ENCODE measurements at places on chromosomes 6 and 20.

- DNase-seq: no peak
These were observed 557.3 kb upstream of the CITED2 start for GRCh38 chr6:139931747-139932146.

- DNase-seq: no peak
These were observed 98.8 kb upstream of the NRN1 start for GRCh38 chr6:6105472-6106036.

GRCh38 chr6:99282479-99283062 is 66.9 kb downstream of the FAXC start:
- DNase-seq: no peak

DNA sequence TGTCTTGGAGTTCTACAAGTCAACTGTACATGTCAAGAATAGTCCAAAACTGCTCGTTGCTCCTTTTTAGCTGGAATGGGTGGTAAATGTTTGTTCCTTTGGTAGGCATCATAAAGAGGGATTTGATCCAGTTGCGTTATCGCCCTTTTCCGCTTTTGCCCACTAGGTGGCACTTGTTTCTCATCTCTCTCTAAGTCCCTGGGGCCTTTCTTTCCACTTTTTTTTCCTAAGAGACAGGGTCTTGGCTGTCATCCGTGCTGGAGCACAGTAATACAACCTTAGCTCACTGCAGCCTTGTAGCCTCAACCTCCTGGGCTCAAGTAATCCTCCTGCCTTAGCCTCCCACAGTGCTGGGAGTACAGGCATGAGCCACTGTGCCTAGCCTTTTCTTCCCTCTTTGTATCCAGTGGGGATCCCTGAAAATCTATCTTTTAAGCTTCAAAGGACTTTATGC is 20.7 kb downstream of the GTPBP2 start:
- peak; percentile 67 for DNase-seq

- DNase-seq: no peak
These were observed 557.9 kb upstream of the ID4 start for GRCh38 chr6:19279273-19279684.

- no peak for DNase-seq
These were observed 636.1 kb downstream of the KIF16B start for GRCh38 chr20:15937179-15937578.

DNA sequence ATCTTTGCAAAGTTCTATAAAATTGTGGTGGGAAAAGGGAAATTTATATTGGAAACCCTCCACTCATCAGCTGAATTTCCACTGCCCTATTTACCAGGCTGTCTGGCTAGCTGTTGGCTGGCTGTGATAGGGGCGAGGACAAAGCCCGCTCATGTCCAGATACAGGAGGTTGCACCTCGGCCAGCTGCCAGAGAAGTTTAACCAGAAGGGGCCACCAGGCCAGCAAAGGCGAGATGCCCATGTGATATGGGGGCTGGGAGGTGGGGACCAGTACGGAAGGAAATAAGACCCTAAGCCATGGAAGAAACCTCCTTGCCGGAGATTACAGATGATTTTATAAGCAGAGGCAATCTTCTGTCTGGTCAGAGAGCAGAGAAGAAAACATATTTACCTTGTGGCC is 143.8 kb downstream of the FNDC1 start:
- no peak for DNase-seq

DNA sequence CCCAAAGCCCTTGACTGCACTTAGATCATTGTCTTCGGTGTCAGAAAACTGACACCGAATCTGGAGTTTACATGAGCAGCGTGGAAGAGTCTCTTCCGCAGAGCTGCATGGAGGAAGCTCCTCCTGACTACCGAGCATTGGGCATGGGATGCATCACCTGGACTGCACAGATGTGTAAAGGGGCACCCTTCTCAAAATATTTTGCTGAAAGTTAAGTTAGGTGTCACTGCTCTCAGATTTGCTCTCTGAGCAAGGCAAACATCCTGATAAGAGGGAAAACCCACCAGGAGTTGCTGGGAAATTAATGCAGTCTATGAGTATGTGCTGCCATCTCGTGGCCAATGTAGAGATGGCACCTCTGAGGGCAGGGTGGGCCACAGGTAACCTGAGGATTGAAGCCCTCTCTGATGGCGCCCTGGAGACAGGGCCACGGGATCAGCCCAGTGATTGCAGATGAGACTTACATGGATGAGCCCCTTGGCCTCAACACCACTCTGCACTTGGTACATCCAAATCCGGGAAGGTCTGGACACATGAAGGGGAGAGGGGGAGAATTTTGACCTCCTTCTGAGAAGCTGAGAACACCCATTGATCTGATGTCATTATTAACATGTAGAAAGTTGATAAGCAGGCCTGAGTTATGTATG is 129.9 kb downstream of the LPA start:
- peak; percentile 35 for DNase-seq

- no peak for DNase-seq
These were observed 2.3 kb upstream of the RAMACL start for GRCh38 chr6:166588691-166589336.

GRCh38 chr6:147643341-147644200 is 135.1 kb downstream of the SAMD5 start:
- DNase-seq: no peak

DNA sequence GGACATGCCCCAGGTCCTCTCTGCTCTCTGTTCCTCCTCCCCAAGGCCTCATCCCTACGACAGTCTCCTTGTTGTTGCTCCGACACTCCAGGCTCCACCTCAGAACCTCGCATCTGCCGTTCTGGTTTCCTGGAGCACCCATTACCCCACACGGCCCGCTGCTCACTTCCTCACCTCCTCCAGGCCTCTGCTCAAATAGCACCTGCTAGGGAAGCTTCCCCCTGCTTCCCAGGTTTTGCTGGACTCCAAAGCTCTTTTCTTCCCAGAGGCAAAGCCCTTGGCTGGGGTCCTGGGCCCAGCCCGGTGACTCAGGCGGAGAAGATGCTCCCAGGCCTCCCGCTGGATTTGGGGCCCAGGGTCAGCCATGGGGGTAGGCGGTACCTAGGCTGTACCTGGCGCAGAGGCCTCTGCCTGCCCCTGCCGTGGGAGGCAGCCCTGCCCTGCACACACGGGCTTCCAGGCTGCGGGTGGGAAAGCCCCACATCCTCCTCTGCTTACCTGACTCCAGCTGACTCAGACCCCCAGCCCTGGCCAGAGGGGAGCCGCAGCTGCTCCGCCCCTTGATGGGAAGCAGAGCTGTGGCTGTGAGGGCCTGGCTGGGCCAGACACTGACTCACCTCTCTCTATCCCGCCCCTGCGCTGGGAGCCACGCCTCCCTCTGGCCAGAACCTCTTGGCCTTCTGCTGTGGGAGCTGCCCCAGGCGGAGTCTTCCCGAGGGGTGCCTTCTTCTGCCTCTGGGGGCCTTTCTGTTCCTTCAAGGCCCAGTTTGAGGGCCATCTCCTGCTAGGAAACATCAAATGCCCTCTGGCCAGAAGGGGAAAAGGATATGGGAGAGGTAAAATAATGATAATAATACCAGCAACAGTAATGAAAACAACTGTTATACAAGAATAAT is 130.5 kb downstream of the CEBPB start:
- no peak for DNase-seq

DNA sequence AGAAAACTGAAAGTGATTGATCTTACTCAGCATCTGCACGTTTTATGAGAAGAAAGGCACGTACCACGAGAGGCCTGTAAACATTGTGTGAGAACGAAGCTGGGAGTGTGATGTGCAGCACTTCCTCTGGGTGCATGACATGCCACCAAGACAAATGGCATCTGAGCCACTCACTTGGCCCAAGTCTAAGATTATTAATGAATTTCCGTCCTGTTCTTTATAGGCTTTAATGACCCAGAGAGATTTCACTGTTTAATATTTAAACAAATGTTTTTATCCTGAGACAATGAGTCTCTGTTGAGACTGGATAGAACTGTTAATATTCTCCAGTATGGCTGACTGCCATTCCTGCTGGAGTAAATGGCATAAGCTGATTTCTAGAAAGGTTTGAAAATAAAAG is 172.6 kb upstream of the PHACTR1 start:
- no peak for DNase-seq

- DNase-seq: peak; percentile 54
These were observed 36.7 kb downstream of the LRFN2 start for GRCh38 chr6:40550202-40551101.

- DNase-seq: peak; percentile 70
These were observed 22.7 kb upstream of the TMEM181 start for GRCh38 chr6:158536891-158537798.

- no peak for DNase-seq
These were observed 13.6 kb downstream of the KCNK5 start for GRCh38 chr6:39215640-39216158.

GRCh38 chr20:49480236-49480635 is 2.2 kb downstream of the KCNB1 start:
- DNase-seq: no peak

GRCh38 chr6:168055696-168056489 is 23.1 kb downstream of the FRMD1 start:
- no peak for DNase-seq

- no peak for DNase-seq
These were observed 36.5 kb downstream of the SNX14 start for GRCh38 chr6:85556992-85557668.

DNA sequence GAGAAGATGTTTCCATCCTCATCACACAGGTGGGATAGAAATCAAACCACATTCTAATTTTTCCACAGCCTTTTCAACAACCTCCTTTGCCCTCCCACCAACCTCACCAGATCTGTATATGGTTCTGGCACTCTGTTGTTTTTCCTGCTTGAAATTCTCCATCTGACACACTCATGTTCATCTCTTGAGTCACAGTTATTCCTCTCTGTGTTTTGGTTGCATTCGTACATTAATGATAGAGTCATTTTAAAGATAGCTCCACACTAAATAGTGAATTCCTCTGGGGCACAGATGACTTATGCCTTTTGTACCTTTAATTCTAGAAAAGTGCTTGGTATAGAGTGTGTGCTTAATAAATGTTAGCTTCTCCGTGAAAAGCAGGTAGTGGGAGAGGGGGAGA is 1.4 kb upstream of the GCLC start:
- DNase-seq: no peak

DNA sequence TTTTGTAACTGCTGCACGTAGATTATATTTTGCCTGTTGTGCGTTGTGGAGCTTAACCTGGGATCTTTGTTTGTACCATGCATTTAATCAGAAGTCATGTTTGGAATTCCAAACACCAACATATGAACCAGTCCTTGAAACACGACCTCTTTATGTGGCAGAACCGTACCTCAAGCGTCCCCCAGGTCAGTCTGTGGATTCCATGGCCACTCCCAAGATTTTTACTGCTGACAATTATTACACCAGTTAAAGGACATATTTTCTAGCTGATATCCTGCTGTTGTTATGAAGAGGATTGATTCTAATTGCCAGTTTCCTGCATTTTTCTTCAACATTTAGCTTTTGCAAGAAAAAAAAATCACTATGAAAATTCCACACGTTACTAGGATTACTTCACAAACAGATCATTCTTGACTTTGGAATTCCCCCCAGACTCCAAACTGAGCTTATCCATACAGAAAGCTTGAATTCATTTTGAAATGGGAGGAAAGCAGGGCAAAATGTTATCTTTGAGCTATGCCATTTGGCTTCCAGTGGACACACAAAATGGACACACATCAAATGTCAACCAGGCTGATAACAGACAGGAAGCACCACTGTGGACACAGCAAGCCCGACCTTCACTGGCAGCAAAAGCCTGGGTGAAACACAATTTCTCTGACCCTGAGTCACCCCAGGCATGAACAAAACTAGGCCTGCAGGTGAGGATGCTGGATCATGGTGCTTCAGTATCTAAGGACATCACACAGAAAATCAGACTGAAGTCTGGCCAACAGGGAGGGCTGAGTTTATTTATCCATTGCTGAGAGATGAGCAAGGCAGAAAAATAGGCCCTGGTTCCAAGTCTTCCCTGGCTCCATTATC is 542.9 kb upstream of the JAG1 start:
- no peak for DNase-seq

- DNase-seq: no peak
These were observed 13.2 kb upstream of the FUT9 start for GRCh38 chr6:96002576-96002910.

- DNase-seq: no peak
These were observed 1.6 kb upstream of the DSN1 start for GRCh38 chr20:36775196-36775595.

- DNase-seq: peak; percentile 92
These were observed 29.1 kb upstream of the SERPINB9 start for GRCh38 chr6:2931970-2932748.

GRCh38 chr20:43536817-43537440 is 21.9 kb upstream of the SGK2 start:
- DNase-seq: no peak

DNA sequence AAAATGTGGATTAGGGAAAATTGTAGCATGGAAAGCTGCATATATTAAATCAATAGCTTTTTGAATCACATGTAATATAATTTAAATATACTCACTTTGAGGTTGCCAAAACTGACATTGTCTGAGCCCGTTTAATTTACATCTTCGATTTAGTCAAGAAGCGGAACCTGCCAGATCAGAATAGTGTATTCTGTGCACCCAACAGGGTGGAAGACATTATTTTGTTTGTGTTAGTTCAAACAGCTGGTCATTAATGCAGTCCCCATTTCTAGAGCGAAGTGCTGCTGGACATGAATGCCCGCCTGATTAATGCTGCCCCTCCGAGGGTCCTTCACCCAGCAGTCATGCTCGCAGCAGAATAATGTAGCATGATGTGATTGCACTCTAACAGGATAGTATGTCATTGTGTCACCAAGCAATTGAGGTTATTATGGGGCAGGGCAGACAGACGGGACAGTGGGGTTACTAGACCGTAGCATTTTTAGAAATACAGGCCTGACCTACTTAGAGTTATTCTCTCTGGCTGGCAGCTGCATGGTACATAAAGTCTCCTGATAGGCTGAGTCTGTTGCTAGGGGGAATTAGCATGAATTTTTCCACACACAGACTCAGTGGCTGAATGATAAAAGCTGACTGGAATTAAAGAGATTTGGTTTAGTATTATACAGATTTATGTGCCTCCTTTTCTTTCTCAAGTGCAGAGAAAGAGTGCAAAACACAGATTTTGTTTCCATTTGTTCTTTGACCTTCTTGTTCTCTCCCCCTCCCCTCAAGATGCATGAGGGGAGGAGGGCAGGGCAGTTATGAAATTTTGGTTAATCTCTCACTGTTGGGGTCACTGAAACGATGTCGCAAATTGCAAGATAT is 147.1 kb downstream of the PRL start:
- peak; percentile 68 for DNase-seq

- no peak for DNase-seq
These were observed 145.6 kb downstream of the DLL1 start for GRCh38 chr6:170145272-170145592.

- DNase-seq: no peak
These were observed 89.0 kb downstream of the IPCEF1 start for GRCh38 chr6:154267508-154268106.

- DNase-seq: no peak
These were observed 87.0 kb downstream of the PPP1R3G start for GRCh38 chr6:5172041-5172653.

GRCh38 chr6:137522831-137523230 is 28.6 kb upstream of the OLIG3 start:
- DNase-seq: no peak

DNA sequence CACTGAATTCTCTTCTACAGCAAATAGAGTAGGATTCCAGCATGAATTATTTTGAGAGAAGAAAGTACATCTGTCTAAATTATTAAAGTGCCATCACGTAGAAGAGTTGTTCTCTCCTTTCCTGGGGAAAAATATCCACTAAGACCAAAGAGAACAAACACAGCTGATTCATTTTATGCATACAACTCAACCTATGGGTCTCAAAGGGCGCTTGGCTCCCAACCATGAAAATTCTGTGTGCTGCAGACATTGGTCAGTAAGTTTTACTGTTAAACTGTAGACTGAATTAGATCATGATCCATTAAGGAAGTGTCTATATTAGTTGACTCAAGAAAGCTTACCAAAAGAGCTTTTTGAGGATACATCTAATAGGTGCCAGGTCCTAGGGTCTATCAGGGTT is 83.5 kb downstream of the FRK start:
- DNase-seq: no peak

- no peak for DNase-seq
These were observed 63.5 kb upstream of the TMEM30A start for GRCh38 chr6:75347898-75348610.

All from HAP-1 (cell line).